ENCODE measurements at places on chromosomes 3 and 15.
A peak's percentile ranks its signal among the peaks of the same experiment; 100 is the strongest.

GRCh38 chr15:83561661-83562060 is 92.3 kb upstream of the ADAMTSL3 start:
- H3K4me1 ChIP-seq = no peaks in the 10 kb centered on the region
- H3K27ac ChIP-seq = no peak overlapping the region
- H3K36me3 ChIP-seq = no peaks in the 10 kb centered on the region
- no peak overlapping the region for H3K4me3 ChIP-seq
- no peaks in the 10 kb centered on the region for H3K27me3 ChIP-seq
- DNase-seq = no peak

DNA sequence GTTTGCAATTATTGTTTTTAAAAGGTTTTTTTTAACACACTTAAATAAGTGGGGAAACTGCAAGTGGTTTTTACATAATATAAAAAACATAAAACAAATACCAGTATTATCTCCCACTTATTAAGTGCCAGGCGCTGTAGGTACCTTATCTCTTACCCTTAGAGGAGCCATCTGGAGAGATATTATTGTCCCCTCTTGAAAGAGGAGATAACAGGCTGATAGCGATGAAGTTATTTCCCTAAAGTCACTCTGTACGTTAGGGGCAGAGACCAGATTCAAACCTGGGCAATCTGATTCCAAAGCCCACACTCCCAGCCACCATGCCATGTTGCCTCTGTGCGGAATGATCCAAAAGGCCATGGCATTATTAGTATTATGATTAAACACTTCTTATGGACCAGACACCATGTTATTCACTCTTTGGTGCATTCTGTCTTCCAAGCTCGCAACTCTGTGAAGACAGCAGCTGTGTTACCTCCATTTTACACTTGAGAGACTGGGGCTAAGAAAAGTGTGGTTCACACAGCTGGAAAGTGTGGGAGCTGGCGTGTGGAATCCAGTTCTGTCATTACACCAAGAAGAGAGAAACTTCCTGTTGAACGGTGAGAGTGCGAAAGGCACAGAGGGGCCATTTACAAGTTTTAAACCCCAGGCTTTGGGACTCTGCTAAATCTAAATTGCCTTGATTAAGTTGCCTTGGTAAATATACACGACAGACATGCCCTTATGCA is 79.9 kb upstream of the MITF start:
- no peaks in the 10 kb centered on the region for H3K4me1 ChIP-seq
- H3K36me3 ChIP-seq = no peaks in the 10 kb centered on the region
- H3K4me3 ChIP-seq = no peak overlapping the region
- H3K27ac ChIP-seq = no peak overlapping the region

DNA sequence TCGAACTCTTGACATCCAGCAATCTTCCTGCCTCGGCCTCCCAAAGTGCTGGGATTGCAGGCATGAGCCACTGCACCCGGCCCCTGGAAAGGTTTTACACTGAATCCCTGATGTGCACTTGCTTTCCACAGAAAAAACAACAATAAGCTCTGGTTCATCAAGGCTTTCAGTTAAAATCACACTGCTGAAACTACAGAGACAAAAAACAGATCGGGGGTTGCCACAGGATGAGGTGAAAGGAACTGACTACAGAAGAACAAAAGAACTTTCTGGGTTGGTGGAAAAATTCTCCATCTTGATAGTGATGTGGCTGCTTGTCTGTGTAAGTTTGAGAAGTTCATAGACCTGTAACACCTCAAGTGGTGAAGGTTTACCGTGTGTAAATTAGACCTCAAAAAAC is 2.9 kb downstream of the RAB43 start:
- no peaks in the 10 kb centered on the region for H3K27me3 ChIP-seq
- peak overlapping the region; percentile 87 for H3K4me3 ChIP-seq
- H3K36me3 ChIP-seq = peaks cover 16% of the 10 kb centered on the region
- peaks cover 45% of the 10 kb centered on the region for H3K4me1 ChIP-seq

DNA sequence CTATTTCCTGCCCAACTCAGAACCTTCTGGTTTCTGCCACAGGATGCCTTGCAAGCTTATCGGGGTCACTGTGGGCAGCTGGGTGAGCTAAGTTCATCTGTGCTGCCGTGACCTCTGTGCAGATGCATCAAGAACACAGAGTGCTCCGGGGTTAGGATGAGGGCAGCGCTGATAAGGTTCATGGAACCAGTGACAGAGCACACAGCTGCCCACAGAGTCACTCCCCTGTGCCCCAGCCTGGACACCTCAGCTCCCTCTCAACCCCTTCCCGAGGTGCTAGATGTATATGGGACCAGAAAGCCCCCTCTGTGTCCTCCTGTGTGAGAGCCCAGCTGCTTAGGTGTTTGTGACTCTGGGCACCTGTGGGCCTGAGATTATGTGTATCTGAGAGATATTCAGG is 15.8 kb upstream of the ALAS1 start:
- no peak overlapping the region for H3K27ac ChIP-seq
- no peak for DNase-seq
- H3K36me3 ChIP-seq = no peaks in the 10 kb centered on the region
- no peaks in the 10 kb centered on the region for H3K27me3 ChIP-seq
- H3K4me1 ChIP-seq = peaks cover 15% of the 10 kb centered on the region
- no peak overlapping the region for H3K4me3 ChIP-seq

DNA sequence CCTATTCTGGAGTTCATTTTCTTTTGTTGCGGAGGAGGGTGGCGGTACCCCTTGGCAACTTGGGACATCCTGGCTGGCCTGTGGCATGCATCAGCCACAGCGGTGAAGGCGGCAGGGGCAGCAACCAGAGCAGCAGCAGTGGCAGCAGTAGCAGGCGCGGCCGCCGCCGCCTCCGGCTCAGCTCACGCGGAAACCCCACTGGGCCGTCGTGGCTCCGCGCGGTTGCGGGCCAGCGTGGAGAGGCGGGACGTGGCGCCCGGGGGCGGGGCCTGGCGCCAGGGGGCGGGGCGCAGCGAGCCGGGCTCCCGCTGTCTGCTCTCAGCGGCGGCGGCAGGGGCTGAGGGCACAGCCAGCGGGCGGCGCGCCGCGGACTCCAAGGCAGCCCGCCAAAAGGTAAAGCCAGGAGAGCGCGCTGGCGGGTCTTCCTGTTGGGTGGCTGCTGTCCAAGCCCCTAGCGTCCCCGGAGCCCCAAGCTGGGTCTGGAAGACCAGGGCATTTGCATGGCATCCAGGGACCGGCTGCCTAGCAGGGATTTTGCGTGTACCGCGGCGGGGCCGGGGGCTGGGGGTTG is 334.4 kb upstream of the THRB start:
- H3K27ac ChIP-seq = no peak overlapping the region
- DNase-seq = peak; percentile 79
- no peaks in the 10 kb centered on the region for H3K36me3 ChIP-seq
- peak overlapping the region; percentile 92 for H3K4me3 ChIP-seq

GRCh38 chr15:32060706-32061105 is 30.4 kb downstream of the CHRNA7 start:
- DNase-seq = no peak
- H3K27ac ChIP-seq = no peak overlapping the region
- H3K27me3 ChIP-seq = no peaks in the 10 kb centered on the region
- no peaks in the 10 kb centered on the region for H3K4me1 ChIP-seq
- H3K4me3 ChIP-seq = no peak overlapping the region
- H3K36me3 ChIP-seq = no peaks in the 10 kb centered on the region

DNA sequence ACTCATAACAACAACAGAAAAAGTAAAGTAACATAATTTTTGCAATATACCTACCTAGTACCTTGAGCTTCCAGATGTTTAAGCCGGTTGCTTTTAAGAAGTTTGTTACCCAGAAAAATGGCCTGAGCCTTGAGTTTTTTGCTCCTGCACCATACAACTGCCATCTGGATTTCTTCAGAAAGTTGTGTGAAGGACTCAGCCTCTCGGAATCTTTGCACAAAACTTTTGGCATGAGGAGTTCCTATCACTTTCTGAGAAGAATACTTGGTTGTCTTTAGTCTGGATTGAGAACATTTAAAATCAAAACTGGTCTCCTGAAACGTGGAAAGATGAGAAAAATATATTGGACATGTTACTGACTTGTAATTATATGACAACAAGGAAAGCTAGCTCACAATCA is 17.3 kb downstream of the GTPBP8 start:
- no peak for DNase-seq
- H3K27me3 ChIP-seq = no peaks in the 10 kb centered on the region
- H3K4me3 ChIP-seq = no peak overlapping the region
- no peaks in the 10 kb centered on the region for H3K4me1 ChIP-seq
- H3K27ac ChIP-seq = no peak overlapping the region

GRCh38 chr3:175737646-175738572 is 878.8 kb downstream of the NAALADL2 start:
- no peaks in the 10 kb centered on the region for H3K27me3 ChIP-seq
- H3K36me3 ChIP-seq = peaks cover 7% of the 10 kb centered on the region
- H3K4me1 ChIP-seq = peaks cover 12% of the 10 kb centered on the region

DNA sequence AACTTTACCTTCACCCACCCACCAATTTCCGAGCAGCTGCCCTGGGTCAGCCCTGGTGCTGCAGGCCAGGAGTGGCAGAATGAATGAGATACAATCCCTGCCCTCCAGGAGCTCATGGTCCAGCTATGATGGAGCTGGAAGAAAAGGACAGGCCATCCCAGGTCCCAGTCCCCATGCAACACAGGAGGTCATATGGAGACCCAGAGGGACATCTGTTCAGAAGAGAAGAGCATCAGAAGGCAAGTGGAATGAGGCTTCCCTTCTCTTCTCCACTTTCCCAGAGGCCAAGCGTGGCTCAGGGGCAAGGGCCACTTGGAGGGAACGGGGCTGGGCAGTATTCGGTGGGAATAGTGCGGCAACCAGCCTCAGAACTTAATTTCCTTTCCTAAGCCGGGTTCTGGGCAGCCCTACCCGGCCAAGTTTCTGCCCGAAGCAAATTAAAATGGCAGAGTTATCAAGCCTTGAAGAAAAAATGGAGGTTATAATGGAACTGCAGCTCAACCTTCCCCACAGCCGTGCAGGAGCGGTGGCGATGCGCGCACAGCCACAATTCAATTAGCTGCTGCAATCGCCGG is 35.9 kb downstream of the TLE3 start:
- no peak overlapping the region for H3K27ac ChIP-seq
- H3K4me1 ChIP-seq = peaks cover 41% of the 10 kb centered on the region
- H3K27me3 ChIP-seq = peaks cover 3% of the 10 kb centered on the region
- DNase-seq = no peak

DNA sequence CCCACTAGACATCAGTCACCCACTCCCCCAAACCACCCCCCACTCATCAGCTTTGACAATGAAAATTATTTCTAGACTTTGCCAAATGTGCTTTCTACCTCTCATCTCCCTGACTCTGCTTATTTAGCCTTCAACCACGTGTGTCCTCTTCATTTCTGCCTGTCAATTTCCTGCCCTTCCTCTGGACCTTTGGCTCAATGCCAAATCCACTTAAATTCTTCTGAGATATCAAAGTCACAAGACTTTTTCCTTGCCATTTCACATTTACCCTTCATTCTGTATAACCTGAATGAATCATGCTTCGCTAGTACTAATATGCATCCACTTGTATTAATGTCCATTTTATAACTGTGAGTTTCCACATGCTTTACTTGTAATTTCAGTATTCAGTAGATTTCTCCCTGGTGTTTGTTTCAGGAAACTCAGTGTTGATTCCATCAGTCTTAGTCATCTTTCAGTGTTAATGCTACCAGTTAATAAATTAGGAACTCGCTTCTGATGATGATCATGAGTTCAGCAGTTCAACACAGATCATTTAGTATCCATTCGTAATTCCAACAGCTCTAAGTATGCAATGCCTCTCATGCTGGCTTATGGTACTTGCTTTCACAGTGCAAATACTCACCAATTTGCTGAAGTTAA is 128.2 kb upstream of the OSTN start:
- DNase-seq = no peak
- no peak overlapping the region for H3K4me3 ChIP-seq
- no peaks in the 10 kb centered on the region for H3K27me3 ChIP-seq
- no peak overlapping the region for H3K27ac ChIP-seq
- H3K4me1 ChIP-seq = peaks cover 5% of the 10 kb centered on the region
- H3K36me3 ChIP-seq = no peaks in the 10 kb centered on the region

GRCh38 chr15:95872366-95872771 is 458.1 kb upstream of the NR2F2 start:
- H3K4me3 ChIP-seq = peak overlapping the region; percentile 78
- peaks cover 39% of the 10 kb centered on the region for H3K4me1 ChIP-seq
- H3K36me3 ChIP-seq = peaks cover 5% of the 10 kb centered on the region

DNA sequence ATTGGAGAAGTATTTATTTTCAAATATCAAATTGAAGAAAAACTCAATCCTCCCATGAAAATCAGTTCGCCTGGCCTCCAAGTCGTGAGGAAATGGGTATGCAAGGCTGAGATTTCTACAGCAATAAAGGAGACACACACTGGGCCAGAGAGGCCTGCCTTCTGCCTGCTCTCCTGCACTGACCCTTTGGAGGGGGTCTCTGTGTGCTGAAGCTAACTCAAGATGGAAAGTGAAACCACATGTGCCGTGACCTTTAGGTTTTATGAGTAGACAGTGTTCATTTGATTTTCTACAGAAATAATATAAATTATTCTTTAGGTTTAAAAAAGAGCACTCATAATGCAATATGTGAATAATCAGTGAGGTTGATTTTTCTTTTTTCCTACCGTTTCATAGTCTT is 11.9 kb upstream of the SLC22A13 start:
- no peak overlapping the region for H3K27ac ChIP-seq
- H3K36me3 ChIP-seq = peaks cover 34% of the 10 kb centered on the region
- H3K4me1 ChIP-seq = no peaks in the 10 kb centered on the region
- DNase-seq = no peak
- H3K4me3 ChIP-seq = no peak overlapping the region
- no peaks in the 10 kb centered on the region for H3K27me3 ChIP-seq

GRCh38 chr3:13028010-13028821 is 45.0 kb downstream of the IQSEC1 start:
- no peaks in the 10 kb centered on the region for H3K4me1 ChIP-seq
- DNase-seq = no peak
- H3K27me3 ChIP-seq = peaks cover 3% of the 10 kb centered on the region
- no peak overlapping the region for H3K4me3 ChIP-seq
- H3K27ac ChIP-seq = no peak overlapping the region

DNA sequence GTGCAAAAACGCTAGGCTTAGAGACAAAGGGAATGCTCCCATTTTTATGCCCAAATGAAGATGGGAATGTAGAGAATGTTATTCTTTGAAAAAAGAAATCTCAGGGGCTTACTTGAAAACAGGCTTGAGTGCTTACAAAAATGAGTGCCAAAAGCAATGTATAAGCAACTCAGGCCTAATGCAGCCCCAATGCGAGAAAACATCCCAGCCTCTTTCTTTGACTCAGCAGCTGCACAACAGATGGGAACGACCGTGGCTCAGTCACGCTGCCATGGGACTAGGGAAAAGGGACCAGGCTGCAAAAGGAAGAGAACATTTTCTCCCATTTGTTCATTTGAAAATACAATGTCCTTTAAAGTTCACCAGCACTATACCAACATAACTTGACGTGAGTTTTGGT is 246.4 kb upstream of the LRIG1 start:
- no peak overlapping the region for H3K4me3 ChIP-seq
- H3K27ac ChIP-seq = no peak overlapping the region
- peaks cover 5% of the 10 kb centered on the region for H3K4me1 ChIP-seq
- H3K36me3 ChIP-seq = no peaks in the 10 kb centered on the region

GRCh38 chr3:21644268-21644667 is 106.7 kb downstream of the ZNF385D start:
- no peaks in the 10 kb centered on the region for H3K36me3 ChIP-seq
- H3K27ac ChIP-seq = no peak overlapping the region
- H3K4me3 ChIP-seq = no peak overlapping the region
- peaks cover 5% of the 10 kb centered on the region for H3K4me1 ChIP-seq
